CD4-positive, alpha-beta memory T cell (primary cell): ENCODE measurements at places on chromosomes 4 and X.

- no peak for DNase-seq
Measured at GRCh38 chrX:50206753-50207152, 2.2 kb downstream of the CCNB3 start.

DNA sequence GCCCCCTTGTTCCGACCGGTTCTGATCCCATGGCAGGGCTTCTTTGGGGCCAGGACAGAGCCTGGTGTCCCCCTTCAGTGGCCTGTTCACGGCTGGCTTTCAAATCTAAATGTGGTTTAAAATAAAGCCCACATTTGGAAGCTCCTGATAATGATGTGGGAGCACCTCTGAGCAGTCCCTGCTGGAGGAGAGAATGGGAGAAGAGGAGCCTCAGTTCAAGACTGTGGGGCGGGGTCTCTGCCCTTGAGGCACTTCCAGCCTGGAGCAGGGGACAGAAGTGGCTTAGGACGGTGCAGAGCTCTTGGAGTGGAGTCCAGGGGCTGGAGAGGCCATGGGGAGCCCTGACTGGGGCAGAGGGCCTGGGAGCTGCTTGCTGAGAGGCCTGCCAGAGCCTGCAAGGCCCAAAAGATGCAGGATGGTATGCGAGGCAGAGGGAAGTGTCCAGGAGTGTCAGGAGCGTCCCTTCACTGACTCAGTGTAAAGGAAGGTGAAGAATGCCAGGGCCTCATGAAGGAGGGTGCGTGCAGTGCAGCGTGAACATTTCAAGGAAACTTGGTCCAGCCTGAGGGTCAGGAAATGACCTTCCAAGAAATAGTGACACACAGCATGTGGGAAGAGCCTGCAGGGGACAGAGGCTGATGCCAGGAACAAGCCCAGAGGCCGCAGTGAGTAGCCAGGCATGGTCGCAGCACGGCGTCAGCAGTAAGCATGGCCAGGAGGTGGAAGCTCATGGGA lies 21.1 kb upstream of the TADA2B start:
- DNase-seq: no peak

DNA sequence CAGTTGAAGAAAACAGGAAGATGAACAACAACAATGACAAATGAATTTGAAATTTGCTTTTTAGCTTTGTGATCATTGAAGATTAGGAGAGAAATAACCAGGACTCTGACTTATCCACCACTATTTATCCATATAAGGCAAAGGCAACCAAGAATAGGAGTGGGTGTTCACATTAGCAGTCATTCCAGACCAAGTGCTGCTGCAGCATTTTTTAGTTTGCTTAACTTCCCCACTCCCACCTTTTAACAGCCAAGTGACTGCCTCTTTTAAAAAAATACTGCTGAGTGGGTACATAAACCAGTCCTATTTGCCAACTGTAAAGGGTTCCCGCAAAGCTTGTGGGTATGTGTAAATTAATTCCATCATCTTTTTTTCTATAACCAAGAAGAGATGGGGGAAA lies 230.9 kb downstream of the IQCM start:
- DNase-seq: no peak

DNA sequence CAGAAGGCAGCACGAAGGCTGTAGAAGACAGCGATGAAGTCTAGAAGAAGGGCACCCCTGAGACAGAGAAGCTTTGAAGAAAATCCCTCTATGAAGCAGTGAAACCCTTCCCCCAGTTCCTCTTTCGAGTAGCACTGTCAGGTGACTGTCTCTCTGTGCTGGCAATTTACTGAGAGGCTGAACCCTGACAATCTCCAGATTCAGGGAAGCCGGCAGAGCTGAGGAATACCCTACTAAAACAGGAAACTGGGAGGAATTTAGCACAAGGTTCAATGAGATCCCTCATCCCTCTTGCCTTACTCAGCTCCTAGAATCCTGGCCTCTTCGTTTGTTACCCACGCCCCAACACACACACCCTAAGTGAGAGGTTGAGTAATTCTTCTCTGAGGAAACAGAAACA lies 239.7 kb upstream of the NOCT start:
- no peak for DNase-seq

- no peak for DNase-seq
Measured at GRCh38 chr4:183889190-183889589, 15.9 kb upstream of the STOX2 start.

DNA sequence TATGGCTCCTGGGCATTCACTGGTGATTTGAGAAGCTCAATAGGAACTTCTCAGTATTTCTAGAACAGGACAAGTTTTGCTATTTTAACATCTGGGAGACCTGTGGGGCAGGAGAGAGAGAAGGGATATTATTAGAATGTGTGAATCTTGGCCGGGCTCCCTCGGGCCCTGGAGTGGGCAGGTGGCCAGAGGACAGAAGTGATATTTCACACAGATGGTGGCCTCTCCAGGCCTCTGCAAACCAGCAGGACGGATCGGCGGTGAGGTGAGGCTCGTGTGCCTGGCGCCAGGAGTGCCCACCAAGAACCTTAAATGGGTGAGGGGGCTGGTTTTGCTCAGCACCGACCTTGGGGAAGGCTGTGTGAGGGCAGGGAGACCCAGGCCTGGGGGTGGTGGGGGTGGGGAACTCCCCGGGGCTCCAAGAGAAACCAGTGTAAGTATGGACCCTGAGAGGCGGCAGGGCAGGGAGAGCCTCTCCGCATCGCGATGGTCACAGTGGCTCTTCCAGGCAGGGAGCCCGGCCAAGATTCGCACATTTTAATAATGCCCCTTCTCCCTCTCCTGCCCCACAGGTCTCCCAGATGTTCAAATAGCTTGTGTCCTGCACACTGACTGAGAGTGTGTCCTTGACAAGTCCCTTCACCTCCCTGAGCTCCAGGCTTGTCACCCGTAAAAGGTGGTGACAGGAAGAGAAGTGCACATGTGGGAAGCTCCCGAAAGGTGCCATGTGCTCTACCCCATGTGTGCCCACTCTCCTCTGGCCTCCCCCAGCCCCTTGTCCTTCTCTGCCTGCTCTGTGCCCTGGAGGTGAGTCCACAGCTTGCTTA lies 64.9 kb downstream of the SORCS2 start:
- DNase-seq: no peak

GRCh38 chr4:137200322-137200721 lies 332.0 kb downstream of the PCDH18 start:
- no peak for DNase-seq

GRCh38 chrX:8607326-8607725 lies 124.6 kb downstream of the ANOS1 start:
- DNase-seq: no peak

GRCh38 chr4:3473996-3474765 lies 11.1 kb downstream of the DOK7 start:
- no peak for DNase-seq

GRCh38 chr4:99235955-99236354 lies 16.9 kb upstream of the ADH6 start:
- DNase-seq: no peak

- DNase-seq: no peak
Measured at GRCh38 chr4:41722181-41722580, 26.3 kb downstream of the PHOX2B start.

DNA sequence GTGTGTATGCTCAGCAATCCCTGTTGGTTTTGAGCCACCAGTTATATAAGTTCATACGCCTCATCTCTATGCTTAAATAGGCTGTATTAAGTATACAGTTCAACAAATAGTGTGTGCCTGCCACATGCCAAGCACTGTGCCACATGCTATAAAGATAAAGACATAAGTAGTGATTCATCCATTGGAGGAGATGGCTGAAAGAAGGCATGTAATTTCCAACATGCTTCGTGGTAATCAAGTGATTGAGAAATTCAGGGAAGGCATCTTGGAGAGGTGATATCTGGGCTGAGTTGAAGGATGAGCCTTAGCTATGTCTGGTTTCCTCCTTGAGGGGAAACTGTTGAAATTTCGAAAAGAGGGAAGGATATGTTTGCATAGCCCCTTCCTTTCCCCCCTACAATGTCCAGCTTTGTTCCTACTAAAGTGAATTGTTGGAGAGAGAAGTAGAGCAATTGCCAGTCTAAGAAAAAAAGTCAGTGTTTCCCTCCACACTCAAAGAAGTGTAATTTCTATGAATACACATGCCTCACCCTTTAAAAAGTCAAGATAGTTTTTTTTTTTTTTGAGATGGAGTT lies 96.5 kb downstream of the ARHGAP10 start:
- DNase-seq: no peak
